ENCODE measurements at places on chromosomes 3 and 15. TPM values are rescaled to one million over a fixed set of nuclear protein-coding genes. Genes with fewer than 3 reads are reported as not detected.
A peak's percentile ranks its signal among the peaks of the same experiment; 100 is the strongest.

DNA sequence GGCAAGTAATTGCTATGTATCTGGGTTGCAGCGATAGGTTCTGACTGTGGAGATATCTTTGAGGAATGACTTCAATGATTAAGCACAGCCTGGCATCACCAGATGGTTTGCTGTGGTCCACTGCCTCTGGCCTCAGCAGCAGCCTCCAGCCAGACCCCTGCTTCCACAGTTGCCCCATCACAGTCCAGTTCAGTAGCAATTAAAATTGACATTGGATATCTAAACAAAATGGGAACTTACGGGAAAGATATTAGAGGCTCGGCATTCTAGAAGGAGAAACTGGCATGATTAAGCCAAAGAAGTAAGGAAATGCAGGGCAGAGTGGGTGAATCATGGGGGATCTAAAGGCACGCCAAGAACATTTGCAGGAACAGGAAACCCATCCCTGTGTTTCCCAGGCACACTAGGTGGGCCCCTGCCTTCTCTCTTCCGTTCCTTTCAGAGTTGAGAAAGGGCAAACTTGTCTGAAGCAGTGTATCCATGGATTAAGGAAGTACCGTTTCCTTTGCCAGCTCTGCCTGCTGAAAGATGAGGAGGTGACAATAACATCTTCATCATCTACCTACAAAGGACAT, 36.3 kb upstream of the SH3BP5 start:
- no peak overlapping the region for H3K27ac ChIP-seq
- H3K4me3 ChIP-seq, result no peak overlapping the region
- peaks cover 7% of the 10 kb centered on the region for H3K27me3 ChIP-seq
- peaks cover 10% of the 10 kb centered on the region for H3K4me1 ChIP-seq

DNA sequence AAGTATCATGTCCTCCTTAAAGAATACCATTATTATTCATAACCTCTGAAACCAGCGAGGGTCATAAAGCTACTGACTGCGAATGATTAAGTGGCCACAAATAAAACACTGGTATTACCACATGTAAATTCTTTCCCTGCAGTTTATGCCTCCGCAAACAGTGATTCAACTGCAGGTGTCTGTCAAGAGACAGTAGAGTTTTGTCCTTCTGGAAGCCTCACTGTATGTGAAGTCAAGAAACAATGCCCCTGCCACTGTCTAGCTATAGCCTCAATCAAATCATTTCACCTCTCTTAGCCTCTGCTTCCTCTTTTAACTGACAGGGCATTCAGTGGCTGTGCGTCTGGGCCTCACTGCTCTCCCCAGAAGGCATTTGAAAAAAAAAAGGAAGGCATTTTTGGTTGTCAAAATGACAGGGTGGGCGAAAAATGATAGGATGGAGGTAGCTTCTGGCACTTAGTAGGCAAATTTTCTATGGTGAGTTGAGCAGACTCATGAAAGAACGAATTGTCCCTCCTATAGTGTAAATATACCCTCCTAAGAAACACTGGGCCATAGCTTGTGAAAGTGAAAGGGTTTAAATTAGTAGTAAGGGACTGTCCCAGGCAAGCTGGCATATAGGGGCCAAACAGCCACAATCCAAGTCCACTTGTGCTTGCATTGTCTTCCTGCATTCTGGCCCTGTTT, 66.7 kb downstream of the FILIP1L start:
- DNase-seq, result peak; percentile 86
- no peak overlapping the region for H3K4me3 ChIP-seq
- peak overlapping the region; percentile 48 for H3K27ac ChIP-seq
- H3K4me1 ChIP-seq, result peaks cover 26% of the 10 kb centered on the region

UBR1 gene
- 18.0 TPM for total RNA-seq

DNA sequence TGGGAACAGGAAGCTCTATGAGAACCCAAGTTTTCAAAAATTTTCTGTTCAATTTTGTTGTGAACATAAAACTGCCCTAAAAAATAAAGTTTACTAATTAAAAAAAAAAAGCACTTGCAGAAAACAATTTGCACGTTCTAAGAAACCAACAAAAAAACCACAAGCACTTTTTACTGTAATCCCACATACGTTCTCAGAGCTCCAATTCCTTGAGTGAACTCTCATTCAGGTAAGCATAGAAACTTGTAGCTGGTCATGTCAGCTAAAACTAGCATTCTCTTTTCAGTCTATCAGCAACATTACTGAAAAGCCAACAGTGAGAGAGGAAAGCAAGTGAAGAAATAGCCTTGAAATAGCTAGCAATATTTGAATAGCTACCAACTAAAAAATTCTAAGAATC, 11.5 kb upstream of the TMF1 start:
- H3K4me1 ChIP-seq, result no peaks in the 10 kb centered on the region
- peaks cover 27% of the 10 kb centered on the region for H3K36me3 ChIP-seq
- no peaks in the 10 kb centered on the region for H3K27me3 ChIP-seq
- no peak for DNase-seq
- H3K27ac ChIP-seq, result no peak overlapping the region

CIB1 gene
- 38.7 TPM for total RNA-seq

DNA sequence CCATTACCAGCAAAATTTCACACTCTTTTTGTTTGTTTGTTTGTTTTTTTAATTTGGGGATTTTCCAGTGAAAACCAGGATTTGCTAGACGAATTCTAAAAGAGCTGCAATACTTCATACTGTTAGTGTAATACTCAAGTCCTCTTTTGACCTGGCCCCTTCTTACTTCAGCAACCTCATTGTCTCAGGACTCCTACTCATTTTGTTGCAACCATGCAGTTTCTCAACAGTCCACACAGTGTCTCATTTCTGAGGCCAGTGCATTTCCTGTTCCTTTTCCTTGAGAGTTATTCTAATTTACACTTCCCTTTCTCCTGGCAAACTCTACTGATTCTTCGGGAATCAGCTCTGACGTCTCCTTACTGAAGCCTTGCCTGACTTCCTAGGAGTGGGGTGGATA, 35.6 kb downstream of the NSUN3 start:
- H3K4me1 ChIP-seq, result no peaks in the 10 kb centered on the region
- peaks cover 14% of the 10 kb centered on the region for H3K36me3 ChIP-seq
- H3K4me3 ChIP-seq, result no peak overlapping the region
- no peak for DNase-seq
- H3K27me3 ChIP-seq, result no peaks in the 10 kb centered on the region

DNA sequence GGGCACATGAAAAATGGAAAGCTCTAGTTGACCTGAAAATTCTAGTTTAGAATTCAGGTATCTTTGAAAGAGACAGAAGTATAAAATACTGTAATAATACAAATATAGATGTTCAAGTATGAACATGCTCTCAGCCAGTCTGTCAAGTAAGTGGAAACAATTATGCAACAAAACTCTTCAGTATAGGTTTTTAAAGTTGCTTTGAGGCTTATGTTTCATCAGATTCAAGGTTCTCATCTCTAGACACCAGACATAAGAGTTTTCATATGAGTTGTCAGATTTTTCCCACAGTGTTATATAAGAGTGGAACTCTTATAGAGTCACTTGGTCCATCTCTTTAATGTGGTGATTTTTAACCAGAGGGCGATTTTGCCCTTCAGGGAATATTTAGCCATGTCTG, 22.0 kb downstream of the CMSS1 start:
- H3K4me3 ChIP-seq, result no peak overlapping the region
- no peaks in the 10 kb centered on the region for H3K36me3 ChIP-seq
- H3K4me1 ChIP-seq, result peaks cover 27% of the 10 kb centered on the region
- no peak for DNase-seq

DNA sequence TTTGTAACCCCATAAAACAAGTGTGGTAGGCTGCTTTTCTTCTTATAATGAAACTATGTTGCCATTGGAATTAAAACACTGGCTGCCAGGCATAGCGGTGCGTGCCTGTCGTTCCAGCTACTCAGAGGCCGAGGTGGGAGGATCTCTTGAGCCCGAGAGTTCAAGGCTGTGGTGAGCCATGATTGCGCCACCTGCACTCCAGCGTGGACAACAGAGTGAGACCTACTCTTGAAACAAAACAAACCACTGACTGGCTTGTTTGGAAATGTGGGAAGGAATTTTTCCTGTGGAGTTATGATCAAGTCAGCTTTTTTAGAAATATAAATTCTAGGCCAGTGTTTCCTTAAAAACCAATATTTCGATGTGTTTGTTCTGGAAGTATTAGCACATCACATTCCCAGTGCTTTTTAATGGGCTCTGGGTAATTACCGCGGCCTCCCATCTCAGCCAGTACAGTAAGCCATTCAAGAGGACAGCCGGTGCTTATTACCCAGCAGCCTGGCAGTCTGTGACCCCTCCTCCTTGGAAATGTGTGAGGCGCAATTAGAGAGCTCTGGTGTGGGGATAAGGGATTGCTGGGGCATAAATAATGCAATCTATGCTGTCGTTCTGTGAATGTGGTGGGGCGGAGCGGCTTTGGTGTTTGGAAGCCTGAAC, 58.3 kb upstream of the TRAK1 start:
- no peaks in the 10 kb centered on the region for H3K27me3 ChIP-seq
- peaks cover 58% of the 10 kb centered on the region for H3K4me1 ChIP-seq
- H3K4me3 ChIP-seq, result peak overlapping the region; percentile 53
- no peaks in the 10 kb centered on the region for H3K36me3 ChIP-seq
- DNase-seq, result peak; percentile 95

- no peaks in the 10 kb centered on the region for H3K27me3 ChIP-seq
- no peak for DNase-seq
- no peak overlapping the region for H3K27ac ChIP-seq
- H3K4me3 ChIP-seq, result no peak overlapping the region
- no peaks in the 10 kb centered on the region for H3K36me3 ChIP-seq
Measured at GRCh38 chr3:23804441-23805209, 1.1 kb upstream of the UBE2E1 start.

DNA sequence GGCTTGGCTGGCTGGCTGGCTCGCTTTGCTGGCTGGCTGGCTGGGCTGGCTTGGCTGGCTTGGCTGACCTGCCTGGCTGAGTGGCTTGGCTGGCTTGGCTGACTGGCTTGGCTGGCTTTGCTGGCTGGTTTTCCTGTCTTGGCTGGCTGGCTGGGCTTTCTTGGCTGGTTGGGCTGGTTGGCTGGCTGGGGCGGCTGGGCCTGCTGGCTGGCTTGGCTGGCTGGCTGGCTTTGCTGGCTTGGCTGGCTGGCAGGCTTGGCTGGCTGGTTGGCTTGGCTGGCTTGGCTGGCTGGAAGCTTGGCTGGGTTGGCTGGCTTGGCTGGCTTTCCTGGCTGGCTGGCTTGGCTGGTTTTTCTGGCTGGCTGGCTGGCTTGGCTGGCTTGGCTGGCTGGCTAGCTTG, 435.6 kb downstream of the GOLGA6L6 start:
- H3K27me3 ChIP-seq, result no peaks in the 10 kb centered on the region
- DNase-seq, result no peak
- no peaks in the 10 kb centered on the region for H3K4me1 ChIP-seq
- no peaks in the 10 kb centered on the region for H3K36me3 ChIP-seq
- no peak overlapping the region for H3K4me3 ChIP-seq
- H3K27ac ChIP-seq, result no peak overlapping the region

DNA sequence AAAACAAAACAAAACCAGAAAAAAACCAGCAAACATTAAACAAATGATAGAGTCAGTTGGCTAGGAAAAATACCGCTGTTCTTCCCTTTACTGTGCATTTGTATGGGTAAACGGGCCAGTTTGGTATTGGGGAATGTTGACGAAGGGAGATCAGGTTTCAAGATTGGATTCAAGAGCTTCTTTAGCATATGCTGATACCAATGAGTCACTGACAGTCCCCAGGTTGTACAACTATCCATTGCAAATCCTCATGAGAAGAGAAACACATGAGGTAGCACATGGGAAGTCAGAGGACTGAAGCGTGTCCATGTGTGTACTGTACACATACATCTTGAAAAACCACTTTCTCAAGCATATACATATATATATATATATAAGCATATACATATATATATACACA, 25.6 kb downstream of the TIGIT start:
- no peaks in the 10 kb centered on the region for H3K27me3 ChIP-seq
- peak; percentile 54 for DNase-seq
- H3K27ac ChIP-seq, result no peak overlapping the region
- no peak overlapping the region for H3K4me3 ChIP-seq
- H3K4me1 ChIP-seq, result peaks cover 11% of the 10 kb centered on the region

DNA sequence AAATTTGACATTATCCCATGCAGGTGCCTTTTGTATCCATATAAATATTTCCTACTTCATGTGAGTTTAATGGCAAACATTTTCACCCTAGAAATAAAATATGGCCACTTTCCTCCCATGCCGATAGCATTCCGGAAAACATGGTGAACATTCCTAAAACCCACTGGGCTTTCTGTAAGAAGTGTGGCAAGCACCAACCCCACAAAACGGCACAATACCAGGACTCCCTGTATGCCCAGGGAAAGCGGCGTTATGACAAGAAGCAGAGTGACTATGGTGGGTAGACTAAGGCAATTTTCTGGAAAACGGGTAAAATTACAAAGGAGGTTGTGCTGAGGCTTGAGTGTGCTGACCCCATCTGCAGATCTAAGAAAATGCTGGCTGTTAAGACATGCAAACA, 7.6 kb downstream of the ANXA2 start:
- no peak for DNase-seq
- H3K4me1 ChIP-seq, result peaks cover 90% of the 10 kb centered on the region
- H3K27ac ChIP-seq, result peak overlapping the region; percentile 96
- peaks cover 8% of the 10 kb centered on the region for H3K36me3 ChIP-seq
- no peak overlapping the region for H3K4me3 ChIP-seq

DNA sequence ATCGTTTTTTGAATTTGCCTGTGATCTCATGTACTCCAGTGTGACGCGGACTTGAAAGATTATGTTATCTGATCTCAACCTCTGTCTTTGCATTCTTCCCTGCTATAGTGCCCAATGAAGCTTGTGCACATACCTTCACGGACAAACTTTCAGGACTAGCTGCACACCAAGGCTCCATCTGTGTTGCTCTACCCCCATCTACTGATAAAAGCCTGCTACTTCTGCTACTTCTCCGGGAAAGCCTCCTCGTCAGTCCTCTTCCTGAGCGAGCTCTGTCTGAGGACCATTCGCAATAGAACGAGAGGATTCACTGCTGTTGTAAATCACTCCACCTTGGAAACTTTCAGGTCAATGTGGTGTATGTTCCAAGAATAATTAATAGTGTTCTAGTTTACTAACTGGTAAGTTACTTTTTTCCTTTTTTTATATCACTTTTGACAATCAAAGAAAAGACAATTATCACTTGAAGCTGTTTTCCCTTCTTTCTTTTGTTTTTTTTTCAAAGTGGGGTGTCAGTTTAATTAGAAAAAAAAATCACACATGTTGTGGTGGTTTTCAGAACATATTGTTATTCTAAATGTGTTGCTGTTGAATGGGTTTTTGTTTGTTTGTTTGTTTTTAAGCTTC, 217.6 kb downstream of the ARRDC4 start:
- peaks cover 14% of the 10 kb centered on the region for H3K27me3 ChIP-seq
- no peaks in the 10 kb centered on the region for H3K4me1 ChIP-seq
- H3K27ac ChIP-seq, result no peak overlapping the region
- H3K4me3 ChIP-seq, result no peak overlapping the region
- peak; percentile 56 for DNase-seq
- H3K36me3 ChIP-seq, result no peaks in the 10 kb centered on the region

VEPH1 gene
- total RNA-seq, result not detected

DNA sequence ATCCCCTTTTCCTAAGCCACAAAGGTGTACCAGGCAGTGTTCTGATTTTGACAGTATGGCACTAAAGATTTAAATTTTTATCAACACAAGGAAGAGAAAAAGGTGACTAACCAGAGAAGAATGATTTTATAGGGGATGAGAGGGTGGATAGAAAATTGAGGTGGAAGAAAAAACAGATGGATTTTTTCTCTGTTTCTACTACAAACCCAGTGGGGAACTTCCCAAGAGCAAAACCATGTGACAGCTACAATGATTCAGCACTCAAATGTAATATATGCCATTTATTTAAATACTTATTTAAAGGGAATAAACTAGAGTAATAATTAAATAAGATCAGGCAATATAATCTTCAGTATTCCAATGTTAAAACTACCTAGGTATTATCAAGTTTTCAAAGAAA, 11.1 kb downstream of the DCUN1D1 start:
- DNase-seq, result no peak
- no peaks in the 10 kb centered on the region for H3K36me3 ChIP-seq
- 0 out of 2 replicates have a peak, but pooled peaks cover 1% of the 10 kb centered on the region for H3K27me3 ChIP-seq
- no peak overlapping the region for H3K27ac ChIP-seq
- no peak overlapping the region for H3K4me3 ChIP-seq
- peaks cover 41% of the 10 kb centered on the region for H3K4me1 ChIP-seq

CAV3 gene
- not detected for total RNA-seq
